ENCODE measurements at places on chromosomes 5 and 9.

GRCh38 chr9:89793124-89793495, 188.3 kb downstream of the GADD45G start:
- no peak for DNase-seq

- DNase-seq = no peak
Observed at GRCh38 chr5:176904276-176904675, 5.1 kb upstream of the HK3 start.

DNA sequence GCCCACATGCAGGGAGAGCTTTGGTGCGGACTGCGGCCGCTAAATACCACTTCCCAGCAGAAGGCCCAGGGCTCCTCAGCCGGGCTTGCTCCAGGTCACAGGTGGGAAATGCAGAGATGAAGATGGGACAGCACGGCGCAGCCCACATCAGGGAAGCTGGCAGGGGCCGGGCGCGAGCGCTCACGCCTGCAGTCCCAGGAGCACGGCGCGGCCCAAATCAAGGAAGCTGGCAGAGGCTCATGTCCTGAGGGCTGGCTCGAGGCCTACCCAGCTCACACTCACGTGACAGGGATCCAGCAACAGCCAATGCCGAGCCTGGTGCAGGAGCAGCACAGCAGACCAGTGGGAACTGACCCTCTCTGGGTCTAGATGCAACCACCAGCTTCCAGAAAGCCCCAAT, 16.3 kb downstream of the LPCAT1 start:
- DNase-seq = no peak

DNA sequence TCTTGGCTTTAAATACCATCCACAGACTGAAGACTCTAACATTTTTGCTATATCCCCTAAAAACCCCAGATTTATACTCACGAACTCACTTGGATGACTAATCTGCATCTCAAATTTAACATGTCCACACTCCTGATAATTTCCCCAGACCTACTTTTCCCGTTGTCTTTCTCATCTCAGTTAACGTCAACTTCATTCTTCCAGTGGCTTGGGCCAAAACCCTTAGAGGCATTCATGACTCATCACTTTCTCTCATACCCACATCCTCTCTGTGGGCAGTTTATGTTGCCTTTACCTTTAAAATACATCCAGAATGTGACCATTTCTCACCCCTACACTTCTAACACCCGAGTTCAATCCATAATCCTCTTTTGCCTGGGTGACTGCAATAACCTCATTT, 96.7 kb downstream of the EDIL3 start:
- no peak for DNase-seq

DNA sequence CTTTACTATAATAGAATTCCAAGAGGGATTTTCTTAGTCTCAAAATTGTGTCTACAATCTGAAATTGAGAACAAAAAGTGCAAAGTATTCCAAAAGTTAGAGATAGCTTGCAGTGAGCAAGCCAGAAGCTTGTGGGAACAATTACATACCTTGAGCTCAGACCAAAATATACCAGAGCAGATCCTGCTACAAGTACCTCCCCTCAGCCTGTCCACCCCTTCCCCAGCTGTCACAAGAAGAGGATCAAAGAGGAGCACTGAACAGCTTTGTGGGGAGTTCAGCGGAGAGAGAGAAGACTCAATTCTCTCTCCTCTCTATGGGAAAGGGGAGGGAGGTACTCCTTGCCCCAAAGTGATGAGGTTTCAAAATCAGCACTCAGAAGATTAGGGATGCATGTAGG, 869.2 kb upstream of the DMAC1 start:
- DNase-seq = no peak

GRCh38 chr5:54874337-54875021, 110.9 kb downstream of the ESM1 start:
- DNase-seq = no peak

- no peak for DNase-seq
Observed at GRCh38 chr5:158485604-158486081, 614.1 kb downstream of the EBF1 start.

GRCh38 chr5:56229111-56229510, 4.0 kb downstream of the ANKRD55 start:
- no peak for DNase-seq

- DNase-seq = no peak
Observed at GRCh38 chr5:66708368-66708767, 112.2 kb downstream of the MAST4 start.

GRCh38 chr5:179495906-179496455, 54.4 kb upstream of the RUFY1 start:
- no peak for DNase-seq

- no peak for DNase-seq
Observed at GRCh38 chr9:133938753-133939152, 53.4 kb downstream of the VAV2 start.

DNA sequence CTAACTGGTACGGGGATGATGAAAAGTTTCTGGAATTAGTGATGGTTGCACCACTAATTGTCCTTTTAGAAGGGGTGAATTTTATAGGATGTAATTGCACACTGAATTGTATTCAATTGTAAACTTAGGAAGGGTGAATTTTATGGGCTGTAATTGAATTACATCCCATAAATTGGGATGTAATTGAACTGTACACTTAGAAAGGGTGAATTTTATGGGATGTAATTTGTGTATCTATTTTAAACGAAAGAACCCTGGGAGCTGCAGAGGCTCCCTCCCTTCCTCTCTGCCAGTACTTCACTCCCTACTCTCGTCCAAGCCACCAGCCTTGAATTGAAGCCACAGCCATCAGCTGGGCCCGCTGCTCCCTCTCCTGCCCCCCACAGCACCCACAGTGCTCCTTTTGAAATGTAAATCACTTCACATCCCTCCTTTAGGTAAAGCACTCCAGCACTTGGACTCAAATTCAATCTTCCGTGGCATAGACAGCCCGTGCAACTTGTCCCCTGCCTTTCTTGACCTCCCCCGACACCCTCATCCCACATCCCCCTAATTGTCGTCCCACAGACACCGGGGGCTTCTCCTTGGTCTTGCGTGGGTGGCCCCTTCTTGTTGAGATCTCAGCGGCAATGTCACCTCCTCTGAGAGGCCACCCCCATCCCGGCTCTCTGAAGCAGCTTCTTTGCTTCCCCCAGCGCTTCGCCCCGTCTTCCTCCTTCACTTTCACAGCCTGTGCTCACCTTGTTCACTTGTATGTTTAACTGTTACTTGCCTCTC, 84.2 kb upstream of the HRH2 start:
- DNase-seq = no peak

DNA sequence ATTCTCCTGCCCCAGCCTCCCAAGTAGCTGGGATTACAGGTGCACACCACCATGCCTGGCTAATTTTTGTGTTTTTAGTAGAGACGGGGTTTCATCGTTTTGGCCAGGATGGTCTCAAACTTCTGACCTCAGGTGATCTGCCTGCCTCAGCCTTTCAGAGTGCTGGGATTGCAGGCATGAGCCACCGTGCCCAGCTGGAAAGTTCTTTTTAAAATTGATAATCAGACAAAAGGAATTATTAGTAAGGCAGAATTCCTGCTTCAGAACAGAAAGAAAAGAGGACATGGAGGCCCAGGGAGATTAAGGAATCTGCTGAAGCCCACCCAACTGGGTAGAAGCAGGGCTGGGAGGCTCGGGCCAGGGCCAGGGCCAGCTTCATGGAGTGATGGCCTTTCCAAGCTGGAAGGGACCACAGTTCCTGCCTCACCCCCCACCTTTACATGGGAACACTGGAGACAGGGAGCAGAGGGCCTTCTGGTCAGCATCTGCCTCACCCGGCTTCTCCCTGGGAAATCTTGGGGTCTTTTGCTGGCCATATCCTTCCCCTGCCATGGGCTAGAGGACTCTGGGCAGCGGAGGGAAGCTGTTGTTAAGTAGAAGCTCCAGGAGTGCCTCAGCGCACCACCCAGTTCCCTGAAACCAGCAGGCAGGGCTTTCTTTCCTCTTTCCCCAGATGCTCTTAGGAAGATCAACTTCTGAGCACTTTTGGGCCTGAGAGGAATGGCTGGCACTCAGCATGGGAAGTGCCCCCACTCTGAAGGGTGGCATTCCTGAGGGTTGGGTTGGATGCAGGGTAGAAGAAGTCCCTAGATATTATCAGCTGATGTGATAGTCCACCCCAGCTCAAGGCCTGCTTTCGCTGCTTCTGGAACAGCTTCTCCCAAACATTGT, 70.1 kb downstream of the RGS3 start:
- DNase-seq = no peak

DNA sequence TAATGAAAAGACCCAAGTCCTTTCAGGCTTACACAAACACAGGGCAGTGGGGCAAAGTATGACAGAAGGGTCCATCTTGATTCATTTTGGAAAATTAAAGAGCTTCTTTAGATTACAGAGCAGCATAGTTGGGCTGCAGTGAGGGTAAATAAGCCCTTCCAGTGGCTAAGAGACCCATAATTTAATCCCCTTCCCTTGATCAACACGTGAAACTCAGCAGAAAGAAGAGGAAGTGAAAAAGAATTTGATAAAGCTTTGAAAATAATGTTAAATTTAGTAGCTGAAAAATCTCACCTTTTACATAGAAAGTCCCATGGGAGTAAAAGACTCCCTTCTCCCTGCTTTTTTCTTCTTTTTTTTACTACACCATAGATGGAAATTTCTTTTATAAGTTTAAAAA, 87.6 kb downstream of the FREM1 start:
- no peak for DNase-seq

DNA sequence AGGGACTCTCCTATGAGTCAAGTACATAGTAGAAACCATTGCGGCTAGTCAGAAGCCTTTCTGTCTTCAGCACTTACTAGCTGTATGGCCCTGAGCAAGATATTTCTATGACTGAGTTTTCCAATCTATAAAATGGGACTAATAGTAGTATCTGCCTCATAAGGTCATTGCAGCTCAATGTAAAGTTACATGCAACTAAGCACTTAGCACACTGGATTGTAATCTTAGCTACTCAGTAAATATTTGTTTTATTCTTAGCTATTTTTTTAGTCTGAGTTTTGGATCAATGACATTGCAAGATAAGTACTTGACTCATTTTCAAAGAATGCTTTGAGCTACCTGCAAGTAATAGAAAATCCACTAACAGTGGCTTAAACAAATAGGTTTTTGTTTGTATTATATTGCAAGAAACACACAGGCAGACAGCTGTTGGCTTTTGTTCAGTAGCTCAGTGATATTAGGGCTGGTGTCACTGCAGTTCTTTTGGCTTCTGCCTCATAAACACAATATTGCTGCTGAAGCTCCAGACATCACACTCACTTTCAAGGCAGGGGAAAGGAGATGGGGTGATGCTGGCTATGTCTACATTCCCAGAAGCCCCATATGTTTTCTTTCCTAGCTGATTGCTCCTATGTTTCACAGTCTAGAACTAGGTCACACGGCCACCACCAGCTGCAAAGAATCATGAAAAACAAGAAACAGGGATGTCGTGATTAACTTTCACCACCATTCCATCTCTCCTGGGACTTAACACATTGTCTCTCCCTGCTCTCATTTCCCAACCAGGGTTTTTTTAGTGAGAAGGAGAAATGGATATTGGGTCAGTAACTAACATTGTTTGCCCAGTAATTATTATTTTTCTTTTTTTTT, 26.9 kb upstream of the FAT2 start:
- DNase-seq = no peak

- no peak for DNase-seq
Observed at GRCh38 chr5:81422671-81423070, 28.7 kb upstream of the ACOT12 start.

DNA sequence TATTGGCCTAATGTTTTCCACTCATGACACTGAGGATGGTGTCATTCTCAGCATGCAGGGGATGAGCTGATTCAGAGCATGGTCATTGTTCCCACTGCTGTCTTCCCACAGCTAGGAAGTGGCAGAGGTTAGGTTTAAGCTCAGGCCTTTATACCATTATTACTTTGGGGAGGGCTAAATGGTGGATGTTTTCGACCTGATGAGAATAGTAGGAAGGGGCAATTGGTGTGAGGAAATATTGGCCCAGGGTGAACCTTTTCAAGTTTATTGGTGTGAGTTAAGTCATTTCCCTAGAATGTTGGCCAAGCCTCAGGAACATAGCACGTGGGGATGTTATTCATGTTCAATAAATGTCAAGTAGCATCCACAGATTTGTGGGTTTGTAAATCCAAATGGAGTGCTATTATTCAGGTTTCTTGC, 59.6 kb downstream of the ARHGAP26 start:
- no peak for DNase-seq

DNA sequence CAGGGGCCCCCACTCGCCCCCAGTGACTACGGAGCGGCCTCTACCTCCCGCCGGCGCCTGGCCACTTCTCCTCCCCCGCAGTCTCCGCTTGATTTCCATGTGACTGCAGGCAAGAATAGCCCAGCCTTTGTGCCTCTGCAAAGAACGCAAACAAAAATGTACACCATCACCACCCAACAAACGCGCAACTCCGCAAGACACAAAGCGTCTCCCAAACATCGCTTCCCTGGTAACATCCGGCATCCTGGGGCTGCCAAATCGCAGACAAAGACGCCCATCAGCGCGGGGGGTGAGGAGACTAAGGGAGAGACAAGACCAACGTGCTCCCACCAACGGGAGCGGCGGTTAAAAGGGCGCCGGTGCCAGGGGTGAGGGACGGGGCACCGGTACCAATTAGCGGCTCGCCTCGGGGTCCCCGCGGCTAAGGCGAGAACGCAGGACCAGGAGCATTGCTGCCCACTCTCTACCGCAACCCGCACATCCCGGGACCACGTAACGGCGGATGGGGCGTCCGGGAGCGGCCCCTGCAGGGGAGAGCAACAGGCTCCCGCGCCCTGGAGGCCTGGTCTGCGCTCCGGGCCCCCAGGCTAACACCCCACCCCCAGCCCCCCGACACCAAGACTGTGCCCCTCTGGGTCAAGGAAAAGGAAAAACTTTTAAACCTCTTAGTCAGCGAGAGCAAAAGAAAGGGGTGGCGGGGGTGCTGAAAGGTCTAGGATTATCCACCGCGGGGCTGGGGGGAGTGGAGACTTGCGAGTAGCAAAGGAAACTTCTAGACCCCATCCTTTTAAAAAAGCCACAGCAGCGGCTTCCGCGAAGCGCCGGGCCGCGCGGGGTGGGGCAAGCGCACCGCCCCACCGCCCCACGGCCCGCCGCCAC, 885 bp downstream of the MPDZ start:
- no peak for DNase-seq

DNA sequence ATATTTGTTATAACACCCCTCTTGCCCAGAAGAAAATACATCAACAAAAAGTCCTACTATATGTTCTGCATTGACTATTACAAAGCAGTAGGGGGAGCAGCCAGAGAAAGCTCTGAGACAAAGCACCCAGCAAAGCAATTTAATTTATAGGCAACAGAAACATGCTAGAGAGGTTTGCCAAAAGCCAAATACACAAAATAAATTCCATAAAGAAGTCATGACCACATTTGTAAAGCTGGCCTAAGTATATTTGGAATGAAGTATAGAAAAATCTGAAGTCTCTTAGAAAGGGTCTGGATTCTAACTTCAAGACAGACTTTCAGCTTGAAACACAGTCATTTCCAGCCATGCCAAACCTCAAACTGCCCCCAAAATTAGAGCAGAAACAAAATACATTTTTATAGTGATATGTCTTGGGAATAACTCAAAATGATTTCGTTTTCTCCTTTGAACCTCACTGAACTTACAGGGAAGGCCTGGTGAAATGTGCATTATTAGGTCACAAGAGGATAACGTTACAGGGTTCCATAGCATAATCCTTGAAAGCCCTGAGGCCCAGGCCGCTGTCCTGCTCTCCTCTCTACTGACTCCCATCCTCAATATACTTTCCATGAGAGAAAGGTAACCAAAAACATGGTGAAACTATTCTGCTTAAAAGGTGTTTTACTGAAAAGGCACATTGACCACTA, 451.8 kb downstream of the RAB3C start:
- no peak for DNase-seq

Measured in esophagus squamous epithelium (tissue), 5 donors.